Frontal cortex (tissue), 4 donors: ENCODE measurements at places on chromosomes 5 and 9.

GRCh38 chr5:138573949-138574670 lies 1.1 kb downstream of the HSPA9 start:
- DNase-seq, result no peak

- no peak for DNase-seq
These were observed 23.7 kb upstream of the LMNB1 start for GRCh38 chr5:126753227-126753626.

GRCh38 chr5:87004101-87004500 lies 263.6 kb upstream of the RASA1 start:
- no peak for DNase-seq

GRCh38 chr9:129111528-129112151 lies 425 bp downstream of the PTPA start:
- no peak for DNase-seq

DNA sequence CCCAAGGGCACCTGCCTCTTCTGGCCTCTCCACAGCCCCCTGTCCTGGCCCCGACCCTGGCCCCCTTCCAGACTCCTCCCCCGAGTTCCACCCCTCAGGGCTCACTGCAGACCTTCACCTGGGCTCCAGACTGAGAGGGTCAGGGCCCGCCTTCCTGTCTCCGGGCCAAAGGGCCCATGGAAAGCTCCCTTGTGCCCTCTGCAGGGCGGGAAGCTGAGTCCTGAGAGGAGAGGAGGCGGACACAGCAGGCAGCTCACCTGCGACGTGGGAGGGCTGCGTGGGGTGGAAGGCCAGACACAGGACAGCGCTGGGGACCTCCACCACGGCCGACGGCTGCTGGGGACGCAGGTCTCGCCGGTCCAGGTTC lies 20.6 kb downstream of the DYNC2I2 start:
- no peak for DNase-seq

DNA sequence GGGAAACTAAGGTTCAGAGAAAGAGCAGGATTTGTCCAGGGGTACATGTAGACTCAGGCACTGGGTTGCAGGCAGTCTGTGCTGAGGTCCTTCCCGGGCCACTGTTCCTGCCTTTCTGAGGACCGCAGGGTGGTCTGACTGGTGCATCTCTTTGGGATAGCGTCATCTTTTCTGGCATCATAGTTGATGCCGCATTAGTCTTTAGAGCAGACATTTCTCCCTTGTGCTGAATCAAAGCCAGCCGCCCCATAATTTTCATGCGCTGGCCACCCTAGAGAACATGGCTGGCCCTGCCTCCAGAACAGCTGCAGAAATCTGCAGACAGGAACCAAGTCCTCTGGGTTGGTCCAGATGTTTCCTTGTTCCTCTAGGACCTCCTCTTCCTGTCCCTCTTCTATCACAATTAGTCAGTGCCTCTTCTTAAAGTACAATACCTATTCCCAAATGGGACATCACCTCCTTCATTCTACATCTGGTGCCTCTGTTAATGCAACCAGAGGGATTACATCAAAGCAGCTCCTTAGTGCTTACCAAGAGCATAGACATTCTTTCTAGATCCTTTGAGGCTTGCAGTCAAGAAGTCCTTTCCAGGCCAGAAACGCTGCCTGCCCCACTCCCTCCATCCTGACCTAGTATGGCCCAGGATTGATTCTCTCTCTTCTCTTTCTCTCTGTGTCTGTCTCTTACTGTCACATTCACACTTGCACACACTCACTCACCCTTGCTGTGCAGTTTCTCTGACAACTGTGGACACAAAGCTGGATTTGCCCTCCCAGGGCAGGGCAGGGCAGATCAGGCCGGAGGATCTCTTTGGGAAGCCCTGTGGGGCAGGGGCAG lies 42.0 kb upstream of the ORM1 start:
- DNase-seq, result no peak

DNA sequence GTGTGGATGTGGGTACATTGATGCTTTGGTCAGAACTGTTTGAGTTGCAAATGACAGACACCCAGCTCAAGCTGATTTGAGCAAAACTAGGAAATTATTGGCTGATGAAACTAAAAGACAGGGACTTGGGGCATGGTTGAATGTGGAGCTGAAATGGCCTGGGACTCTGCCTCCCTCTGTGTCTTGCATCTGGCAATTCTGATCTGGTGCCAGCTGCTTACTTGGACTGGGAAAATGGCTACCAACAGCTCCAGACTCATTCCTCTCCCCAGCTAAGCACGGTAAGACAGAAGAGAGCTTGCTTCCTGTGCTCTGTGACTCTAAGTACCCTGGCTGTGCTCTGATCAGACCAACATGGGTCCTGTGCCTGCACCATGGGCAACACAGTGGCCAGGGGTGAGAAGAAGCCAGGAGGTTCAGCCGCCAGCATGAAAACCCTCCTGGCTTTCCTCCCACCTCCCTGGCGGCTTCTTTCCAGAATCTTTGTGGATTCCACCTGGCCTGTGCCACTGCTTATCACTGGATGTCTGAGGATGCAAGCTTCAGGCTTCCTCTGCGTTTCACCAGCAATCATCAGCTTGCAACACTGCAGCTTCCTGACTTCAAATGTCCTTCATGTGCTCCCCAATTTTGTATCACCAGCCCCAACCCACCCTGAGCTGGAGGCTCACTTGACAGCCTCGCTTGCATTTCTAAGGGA lies 44.1 kb downstream of the C5orf15 start:
- no peak for DNase-seq

DNA sequence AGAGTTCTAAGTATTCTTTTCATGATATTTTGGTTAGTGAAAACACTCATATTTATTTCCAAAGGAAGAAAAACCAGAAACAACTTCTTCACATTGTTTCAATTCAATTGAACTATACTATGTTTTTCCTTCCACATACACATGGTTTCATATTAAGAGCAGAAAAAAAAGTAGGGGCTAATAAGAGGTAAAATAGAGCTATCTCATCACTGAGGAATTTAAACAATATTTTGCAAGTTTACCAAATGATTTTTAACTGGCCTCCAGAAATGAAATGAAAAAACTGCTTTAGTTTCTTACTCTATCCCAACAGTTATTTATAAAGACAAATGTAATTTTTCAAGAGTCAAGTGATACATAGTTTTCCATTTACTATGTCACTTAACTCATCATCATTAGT lies 233.5 kb downstream of the RFX3 start:
- DNase-seq, result no peak

DNA sequence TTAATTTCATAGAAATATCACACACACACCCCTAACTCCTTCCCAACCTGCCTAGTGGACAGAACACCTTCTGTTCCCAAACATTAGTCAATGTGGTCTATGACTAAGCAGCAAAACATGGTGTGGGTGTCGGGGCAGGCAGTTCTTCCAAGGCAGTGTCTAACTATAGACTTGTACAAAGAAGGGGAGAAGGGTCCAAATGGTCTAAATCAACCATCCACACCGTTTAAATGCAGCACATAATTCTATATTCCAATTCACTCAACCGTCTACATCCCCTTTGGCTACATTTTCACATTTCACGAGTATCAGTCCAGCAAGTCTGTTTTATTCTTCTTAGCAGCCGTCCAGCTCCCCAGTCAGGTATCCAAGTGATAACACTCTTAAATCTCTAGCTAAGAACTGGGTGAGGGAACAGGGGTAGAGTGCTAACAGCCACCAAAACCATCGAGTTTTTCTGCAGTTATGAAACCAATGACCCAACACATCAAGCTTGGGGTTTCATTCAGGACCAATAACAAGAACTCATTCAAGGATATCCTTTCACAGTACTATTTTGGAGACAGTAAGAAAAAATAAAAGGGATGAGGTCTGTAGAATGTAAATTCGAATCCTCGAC lies 3.3 kb downstream of the ZNF608 start:
- no peak for DNase-seq

- no peak for DNase-seq
These were observed 164.8 kb downstream of the DEPDC1B start for GRCh38 chr5:60535198-60535597.

DNA sequence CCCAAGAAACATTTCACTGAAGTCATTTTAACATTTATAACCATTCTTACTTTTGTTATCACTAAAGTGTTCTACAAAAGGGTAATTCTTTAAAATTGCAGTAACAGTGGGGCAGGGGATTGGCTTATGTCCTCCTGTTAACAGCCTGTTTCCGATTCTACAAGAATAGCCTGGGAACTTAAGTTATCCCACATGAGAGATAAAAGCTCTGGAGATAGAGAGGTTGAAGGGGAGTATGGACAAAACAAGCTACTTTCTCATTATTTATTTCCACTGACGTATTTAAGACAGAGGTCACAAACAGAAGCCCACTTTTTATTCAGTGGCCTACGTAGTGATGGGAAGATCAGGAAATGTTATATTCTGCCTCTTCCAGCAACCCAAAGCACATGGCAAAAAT lies 98.7 kb downstream of the EPB41L4A start:
- DNase-seq, result no peak

DNA sequence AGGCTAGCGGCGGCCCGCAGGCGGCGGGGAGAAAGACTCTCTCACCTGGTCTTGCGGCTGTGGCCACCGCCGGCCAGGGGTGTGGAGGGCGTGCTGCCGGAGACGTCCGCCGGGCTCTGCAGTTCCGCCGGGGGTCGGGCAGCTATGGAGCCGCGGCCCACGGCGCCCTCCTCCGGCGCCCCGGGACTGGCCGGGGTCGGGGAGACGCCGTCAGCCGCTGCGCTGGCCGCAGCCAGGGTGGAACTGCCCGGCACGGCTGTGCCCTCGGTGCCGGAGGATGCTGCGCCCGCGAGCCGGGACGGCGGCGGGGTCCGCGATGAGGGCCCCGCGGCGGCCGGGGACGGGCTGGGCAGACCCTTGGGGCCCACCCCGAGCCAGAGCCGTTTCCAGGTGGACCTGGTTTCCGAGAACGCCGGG lies 253 bp downstream of the SLC12A2 start:
- no peak for DNase-seq

GRCh38 chr5:10595672-10596309 lies 31.9 kb downstream of the ANKRD33B start:
- no peak for DNase-seq

DNA sequence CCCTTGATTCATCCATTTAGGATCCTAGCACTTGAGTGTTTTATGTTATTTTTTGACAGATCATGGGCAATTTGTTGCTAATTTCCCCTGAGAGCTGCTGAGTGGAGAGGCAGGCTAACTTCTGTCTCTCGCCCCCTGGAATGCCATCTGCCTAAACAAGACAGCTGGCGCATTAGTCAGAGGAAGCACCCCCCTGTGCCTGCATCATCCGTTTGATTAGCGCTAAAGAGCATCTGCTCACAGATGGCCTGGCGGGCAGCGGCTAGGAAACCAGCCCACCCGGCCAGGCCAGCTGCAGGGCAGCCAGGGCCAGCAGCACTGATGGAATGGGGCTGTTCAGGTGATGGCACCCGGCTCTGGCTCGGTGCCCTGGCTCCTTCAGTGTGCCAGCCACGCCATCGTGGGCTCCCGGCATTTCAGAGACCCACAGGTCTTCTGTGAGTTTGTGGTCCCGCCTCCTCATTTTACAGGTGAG lies 22.9 kb upstream of the ASS1 start:
- DNase-seq, result no peak

DNA sequence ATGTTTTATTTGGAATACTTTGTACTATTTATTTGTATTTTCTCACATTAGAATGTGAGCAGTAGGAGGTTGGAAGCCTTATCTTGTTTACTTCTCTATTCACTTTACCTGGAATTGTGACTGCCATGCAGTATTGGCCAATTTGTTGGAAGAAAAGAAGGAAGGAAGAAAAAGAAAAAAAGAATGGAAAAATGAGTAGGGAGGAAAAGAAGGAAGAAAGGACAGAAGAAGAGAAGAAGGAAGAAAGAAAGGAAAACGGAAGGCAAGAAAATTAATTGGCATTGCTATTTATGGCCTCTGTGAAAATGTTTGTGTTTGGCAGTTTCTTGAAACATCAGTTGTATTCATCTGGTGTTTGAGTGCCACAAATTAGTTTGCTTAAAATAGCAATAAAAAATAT lies 575.2 kb upstream of the ZNF608 start:
- DNase-seq, result no peak

DNA sequence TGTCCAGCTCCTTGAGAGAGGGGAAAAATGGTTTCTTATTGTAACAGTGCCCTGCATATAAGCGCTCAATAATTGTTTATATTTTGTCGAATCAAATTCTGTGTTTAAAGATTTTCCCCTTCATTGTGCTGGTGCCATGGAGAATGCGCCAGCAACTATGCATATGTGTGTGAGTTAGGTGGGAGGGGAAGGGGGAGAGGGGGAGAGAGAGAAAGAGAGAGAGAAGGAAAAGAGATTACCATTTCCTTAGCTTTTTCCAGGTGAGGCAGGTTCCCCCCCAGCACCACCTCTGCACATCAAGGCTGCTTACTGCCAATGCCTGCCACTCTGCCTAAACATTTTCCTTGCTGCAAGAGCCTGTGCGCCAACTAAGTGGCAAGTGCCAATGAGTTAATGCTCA lies 111.0 kb downstream of the PJA2 start:
- DNase-seq, result no peak

- no peak for DNase-seq
These were observed 5.7 kb downstream of the CLTB start for GRCh38 chr5:176410486-176411180.

DNA sequence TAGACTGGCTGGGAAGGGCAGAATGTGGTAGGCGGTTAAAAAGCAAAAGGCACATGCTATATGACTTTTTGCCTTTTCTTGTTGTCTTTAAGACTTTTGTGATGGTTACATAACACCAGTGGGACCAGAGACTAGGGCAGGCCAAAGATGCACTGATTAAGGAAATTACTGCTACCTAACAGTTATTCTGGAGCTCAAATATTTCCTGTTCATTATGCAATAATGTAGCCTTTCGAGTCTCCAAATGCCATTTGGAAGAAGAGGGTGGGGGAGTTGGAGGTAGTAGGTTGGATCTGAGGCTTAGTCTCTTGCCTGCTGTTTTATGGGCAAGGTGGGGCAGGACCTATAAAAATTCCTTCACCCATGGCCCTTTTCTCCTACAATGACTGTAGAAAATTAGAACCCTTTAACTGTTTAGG lies 51.7 kb downstream of the SH3GL2 start:
- DNase-seq, result no peak

GRCh38 chr5:12647613-12648012 lies 743.4 kb upstream of the CTNND2 start:
- DNase-seq, result no peak

DNA sequence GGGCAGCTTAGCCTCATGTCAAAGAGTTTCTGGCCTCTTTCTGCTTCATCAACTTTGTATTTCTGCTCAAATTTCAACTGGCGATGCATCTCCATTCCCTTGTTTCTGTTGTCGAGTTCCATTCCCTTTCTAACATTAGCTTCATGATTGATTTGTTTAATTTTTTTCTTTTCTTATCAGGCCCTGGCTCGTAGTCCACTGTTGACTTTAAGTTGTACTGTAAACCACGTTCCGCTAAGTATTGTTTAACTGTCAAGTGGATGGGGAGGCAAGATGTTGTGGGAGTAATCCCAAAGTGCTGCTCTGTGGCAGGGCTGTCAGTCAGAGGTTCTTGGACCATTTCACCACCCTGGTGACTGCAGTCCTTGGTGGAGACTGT lies 309.1 kb downstream of the PSAT1 start:
- DNase-seq, result no peak

DNA sequence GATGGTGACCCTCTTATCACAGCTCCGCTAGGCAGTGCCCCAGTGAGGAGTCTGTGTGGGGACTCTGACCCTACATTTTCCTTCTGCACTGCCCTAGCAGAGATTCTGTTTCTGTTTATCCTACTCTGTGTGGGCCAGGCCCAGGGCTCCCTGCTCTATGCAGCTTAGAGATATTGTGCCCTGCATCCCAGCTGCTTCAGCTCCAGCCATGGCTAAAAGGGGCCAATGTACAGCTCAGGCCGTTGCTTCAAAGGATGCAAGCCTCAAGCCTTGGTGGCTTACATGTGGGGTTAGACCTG lies 2030.7 kb upstream of the CDH9 start:
- no peak for DNase-seq
